Brain pericyte (primary cell): ENCODE measurements at places on chromosomes 11 and 22.
A peak's percentile ranks its signal among the peaks of the same experiment; 100 is the strongest.

GRCh38 chr11:1559111-1559951 is 12.7 kb downstream of the DUSP8 start:
- DNase-seq = no peak

- DNase-seq = no peak
These were observed 18.7 kb downstream of the SLC6A5 start for GRCh38 chr11:20618083-20618482.

DNA sequence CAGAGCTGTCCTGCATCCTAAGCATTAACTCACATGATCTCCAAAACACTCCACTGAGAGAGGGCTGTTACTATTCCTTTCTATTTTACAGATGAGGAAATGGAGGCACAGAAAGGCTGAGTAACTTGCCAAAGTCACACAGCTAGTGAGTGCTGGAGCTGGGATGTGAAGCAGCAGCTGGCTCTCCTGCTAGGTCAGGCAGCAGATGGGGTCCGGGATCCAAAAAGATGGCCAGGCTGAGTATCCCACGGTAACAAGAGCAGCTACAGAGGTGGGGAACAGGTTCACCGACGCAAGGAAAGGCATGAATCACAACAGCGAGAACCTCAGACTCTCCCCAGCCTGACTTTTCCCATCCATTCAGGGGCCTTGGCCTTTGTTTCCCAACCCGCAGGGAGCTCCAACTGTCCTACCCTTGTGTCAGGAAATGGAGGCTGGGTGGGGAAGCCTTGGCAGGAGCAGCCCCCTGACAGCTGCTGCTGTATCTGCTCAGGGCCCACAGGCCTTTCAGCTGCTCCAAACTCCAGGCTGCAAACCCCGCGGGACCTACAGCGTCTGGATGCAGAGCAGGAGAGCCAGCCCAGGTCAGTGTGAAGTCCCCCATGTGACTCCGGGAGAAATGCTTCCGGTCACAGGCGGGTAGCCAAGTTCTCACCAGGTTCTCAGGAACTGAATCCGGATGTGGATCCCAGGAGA is 29.5 kb downstream of the DKK3 start:
- DNase-seq = peak; percentile 88

- DNase-seq = no peak
These were observed 62.2 kb upstream of the ADA2 start for GRCh38 chr22:17281440-17281841.

DNA sequence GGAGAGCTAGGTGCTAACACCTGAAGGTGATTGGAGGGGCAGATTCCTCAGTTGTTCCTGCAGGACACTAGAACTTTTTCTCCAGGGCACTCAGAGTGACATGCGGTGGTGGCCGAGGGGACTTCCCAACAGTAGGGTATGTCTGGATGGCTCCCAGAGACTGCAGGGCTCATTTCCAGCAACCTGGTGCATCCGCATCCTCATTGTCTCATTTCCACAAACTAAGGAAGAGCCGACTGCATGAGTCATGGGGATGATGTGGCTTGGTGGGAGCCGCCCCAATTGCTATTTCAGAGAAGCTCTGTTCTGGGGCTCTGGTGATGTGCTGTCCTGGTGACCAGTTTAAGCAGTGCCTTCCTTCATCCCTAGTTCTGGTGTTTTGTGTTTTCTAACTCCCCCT is 2.8 kb upstream of the ROBO4 start:
- no peak for DNase-seq

GRCh38 chr11:3164138-3164551 is 965 bp downstream of the OSBPL5 start:
- DNase-seq = no peak

DNA sequence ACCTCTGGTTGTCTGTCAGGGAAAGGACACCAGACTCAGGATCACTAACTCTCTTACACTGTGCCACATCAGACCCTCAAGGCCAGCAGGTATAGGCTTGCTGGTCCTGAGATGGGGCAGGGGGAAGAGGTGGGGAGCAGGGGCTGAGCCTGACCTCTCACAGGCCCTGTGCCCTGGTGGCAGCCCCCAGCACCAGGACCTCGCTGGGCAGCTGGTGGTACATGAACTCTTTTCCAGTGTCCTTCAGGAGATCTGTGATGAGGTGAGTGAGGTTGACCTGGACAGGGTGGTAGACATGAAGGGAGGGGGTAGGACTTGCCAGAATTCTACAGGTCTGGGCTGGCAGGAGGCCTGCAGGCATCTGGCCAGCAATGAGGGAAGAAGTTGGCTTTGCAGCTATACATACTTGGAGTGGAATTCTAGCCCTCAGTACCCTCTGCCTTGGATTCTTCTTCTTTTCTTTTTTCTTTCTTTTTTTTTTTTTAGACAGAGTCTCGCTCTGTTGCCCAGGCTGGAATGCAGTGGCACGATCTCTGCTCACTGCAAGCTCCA is 1.4 kb downstream of the NUDT22 start:
- no peak for DNase-seq

DNA sequence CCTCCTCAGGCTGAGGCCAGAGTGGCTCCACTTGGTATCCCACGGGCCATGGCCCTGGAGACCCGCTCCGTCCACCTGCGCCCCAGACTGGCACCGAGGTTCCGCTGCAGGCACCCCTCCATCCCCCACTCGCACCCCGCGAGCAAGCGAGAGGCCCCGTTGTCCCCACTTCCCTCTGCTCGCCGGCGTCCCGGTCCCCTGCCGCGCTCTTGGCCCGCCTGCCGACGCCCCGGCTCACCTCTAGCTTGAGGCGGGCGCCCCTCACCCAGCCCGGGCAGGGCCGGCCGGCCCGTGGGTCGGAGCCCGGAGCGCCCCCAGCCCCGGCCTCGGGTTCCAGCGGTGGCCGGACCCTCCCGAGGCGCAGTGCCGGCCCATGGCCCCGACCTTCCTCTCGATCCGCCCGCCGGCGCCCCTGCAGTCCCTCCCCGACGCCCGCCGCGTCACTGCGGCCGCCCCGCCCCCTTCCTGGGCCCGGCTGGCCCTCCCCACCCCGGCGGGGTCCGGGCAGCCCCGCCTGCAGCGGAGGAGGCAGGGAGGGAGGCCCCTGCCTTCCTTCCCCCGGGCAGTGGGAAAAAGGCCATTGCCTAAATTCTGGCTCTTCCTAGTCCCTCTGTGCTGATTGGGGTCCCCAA is at the start of gene PITPNM1:
TSS of gene PITPNM1 (minus strand) at position 414 of the 632 bp plus-strand sequence. CDS start 1,183 bp downstream, outside the sequence.
- DNase-seq = no peak

GRCh38 chr11:996681-997080 is 39.8 kb downstream of the MUC6 start:
- no peak for DNase-seq
